Stimulated activated CD8-positive, alpha-beta memory T cell treated with anti-CD3 and anti-CD28 coated beads, Interleukin-4, amount 100 ng/mL, for 4 hours (primary cell): ENCODE measurements at places on chromosomes 7 and 10.

GRCh38 chr7:66682350-66683093 is 53.8 kb downstream of the KCTD7 start:
- no peak for DNase-seq

GRCh38 chr7:77427996-77428603 is 12.0 kb upstream of the GSAP start:
- no peak for DNase-seq

DNA sequence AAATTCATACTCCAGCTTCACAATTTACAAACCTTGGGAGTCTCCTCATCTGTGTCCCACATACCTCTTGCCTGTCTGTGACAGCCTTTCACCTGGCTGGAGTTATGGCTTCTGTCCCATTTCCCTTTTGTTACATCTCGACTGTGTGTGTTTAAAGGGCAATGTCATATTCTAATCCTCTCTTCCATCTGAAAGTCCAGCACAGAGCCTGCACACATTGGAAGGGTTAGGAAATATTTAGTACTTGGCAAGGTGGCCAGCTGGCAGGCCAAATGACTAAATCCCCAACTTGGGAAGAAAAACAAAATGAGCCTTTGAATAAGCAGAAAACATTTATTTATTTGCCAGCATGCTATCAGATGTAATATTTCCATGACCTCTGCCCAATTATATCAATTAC is 120.1 kb upstream of the STK17A start:
- DNase-seq, result no peak

GRCh38 chr7:92639213-92639896 is 49.2 kb upstream of the FAM133B start:
- no peak for DNase-seq

- no peak for DNase-seq
Measured at GRCh38 chr10:71279590-71280170, 39.4 kb upstream of the SLC29A3 start.

- no peak for DNase-seq
Measured at GRCh38 chr7:156175003-156175402, 362.7 kb upstream of the SHH start.

DNA sequence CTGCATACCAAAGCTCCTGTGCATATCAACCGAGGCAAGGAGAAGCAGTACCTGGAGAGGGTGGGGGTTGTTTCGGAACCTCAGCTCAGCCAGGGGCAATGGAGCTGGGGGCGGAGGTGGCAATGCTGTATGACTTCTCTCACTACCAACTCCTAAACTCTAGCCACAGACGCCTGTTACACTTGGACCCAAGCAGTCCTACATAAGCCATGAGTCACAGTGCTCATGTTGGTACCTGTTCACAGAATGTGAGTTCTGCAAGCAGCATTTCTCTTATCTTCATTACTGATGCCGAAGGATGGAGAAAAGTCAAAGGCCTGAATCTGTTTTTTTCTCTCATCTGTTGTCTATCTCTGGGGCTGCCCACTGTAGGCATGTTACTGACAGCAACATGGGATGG is 3.2 kb upstream of the RAB18 start:
- DNase-seq, result no peak

DNA sequence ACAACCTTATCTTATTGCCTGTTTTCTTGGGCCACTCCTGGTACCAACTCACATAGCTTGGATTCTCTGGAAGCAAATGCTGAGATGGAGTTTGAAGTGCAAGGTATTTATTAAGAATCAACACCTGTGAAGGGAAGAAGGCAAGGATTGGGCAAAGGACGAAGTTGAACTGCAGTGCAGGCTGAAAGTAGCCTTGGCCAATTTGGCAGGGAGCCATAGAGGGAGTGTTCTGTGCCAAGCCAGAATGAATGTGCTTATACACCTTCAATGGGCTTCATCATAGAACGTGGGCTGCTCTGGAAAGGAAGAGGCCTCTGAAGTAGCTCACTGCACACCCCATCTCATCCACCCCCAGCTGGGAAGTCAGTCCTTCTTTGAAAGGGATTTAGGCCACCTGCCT is 79.8 kb upstream of the IFRD1 start:
- no peak for DNase-seq

- no peak for DNase-seq
Measured at GRCh38 chr7:143047326-143047725, 4.8 kb upstream of the OR6V1 start.

DNA sequence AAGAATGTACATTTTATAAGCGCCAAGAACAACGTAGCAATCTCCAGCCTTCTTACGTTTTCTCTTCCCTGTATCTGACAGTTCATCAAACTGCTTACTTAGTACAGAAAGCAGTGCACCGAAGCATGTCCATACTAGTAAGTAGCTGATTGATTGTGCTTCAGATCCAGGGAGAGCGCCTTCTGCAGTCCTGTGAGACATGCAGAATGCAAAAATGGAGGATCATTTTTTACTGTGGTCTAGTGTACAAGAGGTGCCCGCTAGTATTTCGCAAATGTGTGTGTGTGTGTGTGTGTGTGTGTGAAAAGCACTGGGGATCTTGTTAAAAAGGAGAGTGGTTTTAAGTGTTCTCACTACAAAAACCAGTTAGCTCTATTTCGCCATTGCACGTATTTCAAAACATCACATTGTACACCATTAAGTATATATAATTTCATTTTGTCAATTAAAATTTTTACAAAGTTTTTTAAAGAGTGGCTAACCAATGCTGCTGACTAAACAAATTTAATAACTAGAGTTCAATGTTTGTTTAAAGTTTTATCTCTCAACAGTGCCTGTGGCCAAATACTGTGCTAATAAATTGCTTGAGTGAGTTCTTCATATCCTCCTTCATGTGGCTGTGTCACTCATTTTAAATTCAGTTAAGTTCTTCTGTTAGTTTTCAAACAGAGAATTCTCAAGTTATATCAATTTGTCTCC is 99.6 kb downstream of the ZMYND11 start:
- no peak for DNase-seq
